ENCODE measurements at places on chromosomes 2 and 18.

DNA sequence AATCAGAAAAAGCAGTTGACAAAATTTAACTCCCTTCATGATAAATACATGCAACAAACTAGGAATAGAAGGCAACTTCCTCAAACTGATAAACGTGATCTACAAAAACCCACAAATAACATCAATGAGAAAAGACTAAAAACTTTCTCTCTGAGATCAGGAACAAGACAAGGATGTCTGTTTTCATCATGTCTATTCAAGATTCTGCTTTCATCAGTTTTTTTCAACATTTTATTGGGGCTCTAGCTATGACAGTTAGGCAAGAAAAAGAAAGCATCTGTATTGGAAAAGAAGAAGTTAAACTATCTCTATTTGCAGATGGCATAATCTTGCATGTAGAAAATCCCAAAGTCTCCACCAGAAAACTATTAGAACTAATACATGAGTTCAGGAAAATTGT is 12.3 kb upstream of the CHST10 start:
- no peak for DNase-seq

DNA sequence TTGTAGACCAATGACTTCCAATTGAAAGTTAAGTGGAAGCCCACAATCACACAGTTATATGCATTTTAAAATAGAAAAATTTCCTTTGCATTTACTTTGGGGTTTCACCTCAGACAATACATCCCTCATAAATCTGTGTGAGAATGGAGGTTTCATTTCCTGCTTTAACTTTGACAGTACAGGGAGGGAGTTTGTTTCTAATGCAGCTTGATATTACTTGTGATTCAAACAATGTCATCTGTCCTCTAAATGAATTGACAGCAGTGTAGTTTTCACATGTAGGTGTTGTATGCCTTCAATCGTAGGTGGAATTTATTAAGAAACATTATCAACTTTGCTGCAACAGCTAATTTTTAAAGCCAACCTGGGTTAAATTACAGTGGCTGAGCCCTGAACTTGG is 75.2 kb downstream of the TMEFF2 start:
- DNase-seq, result no peak

- no peak for DNase-seq
Measured at GRCh38 chr2:239189711-239190131, 211.1 kb downstream of the HDAC4 start.

DNA sequence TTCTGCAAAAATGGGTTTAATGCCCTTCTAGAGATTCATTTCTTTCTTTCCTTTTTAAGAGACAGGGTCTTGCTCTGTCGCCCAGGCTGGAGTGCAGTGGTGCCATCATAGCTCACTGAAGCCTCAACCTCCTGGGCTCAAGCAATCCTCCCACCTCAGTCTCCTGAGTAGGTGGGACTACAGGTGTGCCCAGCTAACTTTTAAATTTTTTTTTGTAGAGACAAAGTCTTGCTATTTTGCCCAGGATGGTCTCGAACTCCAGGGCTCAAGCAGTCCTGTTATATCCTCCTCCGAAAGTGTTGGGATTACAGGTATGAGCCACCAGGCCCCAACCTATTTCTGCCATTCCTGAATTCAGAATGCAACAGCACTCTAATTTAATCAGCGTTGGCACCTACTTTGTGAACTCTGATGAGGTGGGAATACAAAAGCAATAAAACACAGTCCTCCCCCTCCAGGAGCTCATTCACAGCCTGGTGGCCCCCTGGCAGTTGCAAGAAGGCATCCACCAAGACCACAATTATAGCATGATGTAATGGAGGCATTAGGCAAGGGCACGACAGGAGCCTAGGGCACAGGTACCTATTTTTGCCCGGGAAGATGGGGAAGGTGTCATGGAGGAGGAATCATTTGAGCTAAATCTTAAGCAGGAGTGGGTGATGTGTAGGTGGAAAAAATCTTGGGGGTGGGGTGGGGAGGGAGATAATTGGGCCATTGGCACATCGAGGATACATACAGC is 5.1 kb downstream of the RHOB start:
- DNase-seq, result no peak

DNA sequence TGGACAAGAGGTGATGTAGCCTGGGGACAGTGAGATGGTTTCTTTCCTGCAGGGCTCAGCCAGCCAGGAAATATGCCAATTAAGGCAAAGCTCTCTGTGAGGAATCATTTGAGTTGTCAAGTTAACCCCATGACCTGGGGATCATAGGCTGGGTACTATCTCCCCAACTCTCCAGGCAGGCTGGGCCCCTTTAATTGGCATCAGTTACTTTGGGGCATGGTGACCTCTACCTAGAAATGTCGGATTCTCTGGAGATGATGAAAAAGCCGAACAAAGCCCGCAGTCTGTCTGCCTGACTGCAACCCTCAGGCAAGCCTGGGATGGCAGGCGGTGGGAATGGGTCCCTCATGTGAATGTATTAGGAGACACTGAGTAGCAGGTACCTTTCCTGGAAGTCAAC is 193.5 kb upstream of the SMAD2 start:
- DNase-seq, result no peak

DNA sequence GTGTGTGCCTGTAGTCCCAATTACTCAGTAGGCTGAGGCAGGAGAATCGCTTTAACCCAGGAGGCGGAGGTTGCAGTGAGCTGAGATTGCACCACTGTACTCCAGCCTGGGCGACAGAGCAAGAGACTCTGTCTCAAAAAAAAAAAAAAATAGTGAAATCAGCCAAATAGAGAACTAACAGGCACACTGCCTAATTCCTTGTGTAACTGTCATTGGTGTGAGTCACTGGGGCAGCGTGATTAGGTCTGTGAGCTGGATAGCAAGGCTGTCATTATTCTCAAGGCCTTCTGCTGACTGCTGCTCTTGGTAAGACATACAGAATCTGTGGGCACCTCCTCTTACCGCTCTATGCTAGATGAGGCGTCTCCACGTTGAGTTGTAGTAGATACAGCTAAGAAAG is 270.3 kb downstream of the NEDD4L start:
- peak; percentile 71 for DNase-seq

- DNase-seq, result no peak
Measured at GRCh38 chr18:56984731-56985130, 162.2 kb upstream of the BOD1L2 start.

DNA sequence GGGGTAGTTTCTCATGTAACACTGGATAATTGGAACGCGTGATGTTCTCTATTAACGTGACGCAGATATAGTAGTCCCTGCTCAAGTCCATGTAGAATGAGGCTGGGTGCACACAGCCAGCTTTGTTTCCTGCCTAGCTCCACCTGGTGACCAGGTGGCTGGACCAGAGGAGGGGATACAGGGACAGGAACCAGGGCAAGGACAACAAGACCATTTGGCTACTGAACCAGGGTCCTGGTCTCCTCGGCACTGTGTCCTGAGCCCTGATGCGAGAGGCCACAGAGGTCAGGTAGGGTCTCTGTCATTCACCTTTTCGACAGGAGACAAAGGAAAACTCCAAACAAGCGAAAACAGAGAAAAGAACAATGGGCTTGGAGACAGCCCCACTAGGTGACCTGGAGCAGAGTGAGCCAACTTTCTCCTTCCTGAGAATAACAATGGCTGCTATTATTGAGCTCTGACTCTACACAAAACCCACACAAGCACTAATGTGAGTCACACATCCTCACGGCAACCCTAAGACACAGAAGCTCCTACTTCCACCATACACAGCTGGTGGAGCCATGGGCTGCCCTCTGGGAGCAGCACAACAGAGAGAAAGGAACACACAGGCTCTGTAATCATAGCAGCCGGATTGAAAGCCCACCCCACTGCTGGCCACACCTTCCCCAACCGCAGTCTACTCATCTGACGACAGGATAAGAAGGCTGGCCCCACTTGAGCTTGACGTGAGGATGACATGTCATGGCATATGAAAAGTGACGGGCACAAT is 67.3 kb upstream of the TEX51 start:
- no peak for DNase-seq

DNA sequence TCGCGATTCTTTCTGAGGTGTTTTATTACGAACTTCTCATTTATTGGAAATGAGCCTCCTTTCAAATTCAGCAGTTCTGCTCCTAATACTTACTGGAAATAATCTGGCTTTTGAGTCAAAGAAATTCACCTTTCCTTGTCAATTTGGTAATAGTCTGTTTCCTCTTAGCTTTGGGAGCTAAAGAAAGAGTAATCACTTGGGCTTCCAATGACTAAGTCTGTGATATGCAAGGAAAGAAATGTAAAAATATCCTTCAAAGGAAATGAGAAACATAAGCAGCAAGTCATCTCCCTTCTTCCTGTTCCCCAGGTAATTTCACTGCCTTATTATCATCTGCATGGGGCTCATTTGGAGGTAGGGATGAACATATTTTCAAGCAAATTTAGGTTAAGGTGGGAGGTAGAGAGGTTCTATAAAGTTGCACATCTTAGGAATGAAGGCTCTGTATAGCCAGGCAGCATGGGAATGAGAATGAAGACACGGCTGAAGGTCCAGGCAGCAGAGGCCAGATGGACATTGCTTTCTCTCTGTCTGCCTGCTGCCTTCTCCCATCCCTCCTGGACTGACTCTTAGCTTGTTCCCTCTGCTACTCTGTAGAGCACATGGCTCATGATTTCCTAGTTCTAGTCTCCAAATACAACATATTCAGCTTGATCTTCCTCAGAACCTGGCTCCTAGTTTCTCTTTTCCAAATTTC is 1.0 kb downstream of the SPP2 start:
- no peak for DNase-seq

- no peak for DNase-seq
Measured at GRCh38 chr2:223697316-223697891, 95.2 kb upstream of the SCG2 start.

DNA sequence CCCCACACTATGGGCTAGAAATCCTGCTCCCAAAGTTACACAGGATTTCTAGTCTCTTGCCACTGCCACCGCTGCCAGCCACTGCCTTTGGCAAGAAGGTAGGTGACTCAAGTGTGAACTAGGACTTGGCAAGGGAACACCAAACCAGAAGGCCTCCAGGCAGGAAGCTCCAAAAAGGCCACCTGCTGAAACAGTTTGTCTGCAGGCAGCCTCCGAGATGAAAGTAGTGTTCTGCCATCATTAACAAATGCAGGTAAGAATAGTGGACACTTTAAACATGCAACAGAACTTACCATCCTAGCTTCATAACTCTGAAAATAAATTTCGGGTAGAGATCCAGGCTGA is 3.9 kb downstream of the ANKRD44 start:
- DNase-seq, result peak; percentile 35

- no peak for DNase-seq
Measured at GRCh38 chr18:77622009-77622692, 372.5 kb downstream of the GALR1 start.

DNA sequence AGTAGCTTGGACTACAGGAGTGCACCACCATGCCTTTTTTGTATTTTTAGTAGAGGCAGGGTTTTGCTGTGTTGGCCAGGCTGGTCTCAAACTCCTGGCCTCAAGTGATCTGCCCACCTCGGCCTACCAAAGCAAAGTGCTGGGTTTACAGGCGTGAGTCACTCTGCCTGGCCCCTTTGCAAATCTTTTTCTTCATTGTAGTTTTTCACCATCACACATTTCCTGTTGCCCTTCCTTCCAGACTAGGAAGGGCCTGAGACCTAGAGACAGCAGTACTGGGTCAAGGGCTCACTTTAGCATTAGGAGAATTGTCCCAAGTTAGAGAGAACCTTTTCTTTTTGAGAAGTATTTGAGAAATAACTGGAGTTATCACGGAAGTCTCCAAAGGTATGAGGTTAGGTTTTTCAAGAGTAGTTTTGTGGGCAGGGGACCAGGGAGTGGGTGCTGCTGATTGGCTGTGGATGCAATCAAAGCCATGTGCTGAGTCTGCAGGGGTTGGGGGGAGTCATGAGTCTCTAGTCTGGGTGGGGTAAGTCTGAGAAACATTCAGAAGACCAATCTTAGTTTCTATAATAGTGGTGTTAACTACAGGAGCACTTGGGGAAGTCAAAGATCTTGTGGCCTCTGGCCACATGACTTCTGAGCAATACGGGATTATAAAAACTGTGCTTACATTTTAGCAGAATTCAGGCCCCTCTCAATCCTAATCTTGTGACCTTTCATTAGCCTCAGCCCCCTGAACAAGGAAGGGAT is 23.7 kb downstream of the B3GNT2 start:
- no peak for DNase-seq

DNA sequence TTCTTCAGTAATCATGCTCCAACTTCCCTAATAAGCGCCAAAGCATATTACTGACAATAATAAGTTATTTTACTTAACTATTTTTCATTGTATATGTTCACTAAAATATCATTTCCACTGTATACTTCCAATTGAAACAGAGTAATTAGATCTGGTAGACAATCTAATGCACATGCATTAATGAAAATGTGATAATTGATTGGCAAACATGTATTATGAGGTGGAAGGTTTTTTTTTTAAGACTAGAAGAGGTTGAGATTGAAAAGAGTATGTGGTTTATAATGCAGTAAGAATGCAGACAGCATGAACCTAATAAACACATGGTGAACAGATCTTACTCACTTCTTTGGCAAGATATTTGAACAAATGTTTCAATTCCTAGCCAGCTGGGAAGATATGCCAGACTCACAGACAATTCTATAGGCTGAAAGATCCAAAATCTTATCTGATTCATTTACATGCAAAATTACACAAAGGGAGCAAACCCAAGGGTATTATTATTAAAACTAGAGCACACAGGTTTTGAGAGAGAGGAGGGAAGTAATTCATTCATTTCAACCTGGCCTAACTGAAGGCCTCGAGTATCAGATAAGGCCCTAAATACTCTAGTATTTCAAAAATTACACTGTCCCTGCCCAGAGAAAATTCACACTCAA is 2.8 kb downstream of the NCKAP1 start:
- no peak for DNase-seq

DNA sequence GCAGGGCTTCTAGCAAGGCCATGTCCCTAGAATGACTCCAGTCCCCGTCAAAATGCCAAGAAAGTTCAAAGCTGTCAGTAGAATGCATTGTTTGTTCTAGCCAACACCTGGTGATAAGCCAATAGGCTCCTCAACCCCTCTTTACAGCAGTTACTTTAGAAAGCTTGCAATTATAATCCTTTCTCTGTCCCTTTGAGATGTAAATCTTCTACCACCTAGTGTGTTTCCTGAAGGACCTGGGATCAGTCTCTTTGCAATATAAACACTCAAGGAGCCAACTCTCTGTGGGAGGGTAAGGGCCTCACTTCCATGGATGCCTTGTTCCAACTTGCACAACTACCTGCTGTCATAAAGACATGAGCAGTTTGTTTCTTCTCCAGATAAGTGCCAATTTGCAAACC is 301.8 kb downstream of the NBAS start:
- DNase-seq, result peak; percentile 41

DNA sequence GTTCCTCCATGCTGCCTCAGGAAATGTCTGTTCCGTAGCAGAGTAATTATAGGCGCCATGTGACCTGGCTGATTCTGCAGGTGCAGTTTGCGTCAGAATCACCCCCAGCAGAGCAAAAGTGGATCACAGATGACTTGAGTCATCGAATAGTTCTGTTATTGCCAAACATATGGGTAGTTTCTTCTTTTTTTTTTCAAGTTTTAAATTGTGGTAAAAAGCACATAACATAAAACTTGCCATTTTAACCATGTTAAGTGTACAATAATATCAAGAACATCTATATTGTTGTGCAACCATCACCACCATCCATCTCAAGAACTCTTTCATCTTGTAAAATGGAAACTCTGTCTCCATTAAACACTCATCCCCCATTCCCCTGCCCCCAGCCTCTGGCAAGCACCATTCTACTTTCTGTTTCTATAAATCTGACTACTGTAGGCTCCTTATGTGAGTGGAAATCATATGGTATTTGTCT is 177.7 kb upstream of the TWIST2 start:
- no peak for DNase-seq

GRCh38 chr2:25383806-25384205 is 42.1 kb upstream of the DNMT3A start:
- DNase-seq, result no peak
